ENCODE measurements at places on chromosomes 16 and 17.

DNA sequence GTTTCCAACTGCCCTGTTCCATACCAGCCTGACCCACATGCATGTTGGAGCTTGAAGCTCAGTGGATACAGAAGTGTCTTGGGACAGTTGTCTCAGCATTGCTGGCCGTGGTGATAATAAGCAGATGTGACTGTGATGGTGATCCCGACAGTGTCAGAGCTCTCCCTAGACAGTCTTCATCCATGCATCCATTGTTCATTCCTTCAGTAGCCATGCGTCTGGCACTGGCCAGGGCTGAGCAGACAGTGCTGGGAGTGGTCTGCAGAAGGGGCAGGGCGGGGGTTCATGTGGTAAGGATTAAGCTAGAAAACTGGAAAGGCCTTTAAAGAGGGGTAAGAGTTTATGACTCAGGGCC is 68.1 kb downstream of the GNAO1 start:
- DNase-seq: no peak

GRCh38 chr16:29729116-29729521 is 16.7 kb downstream of the C16orf54 start:
- DNase-seq: no peak

- DNase-seq: no peak
Observed at GRCh38 chr17:34156401-34156740, 98.7 kb upstream of the CCL2 start.

DNA sequence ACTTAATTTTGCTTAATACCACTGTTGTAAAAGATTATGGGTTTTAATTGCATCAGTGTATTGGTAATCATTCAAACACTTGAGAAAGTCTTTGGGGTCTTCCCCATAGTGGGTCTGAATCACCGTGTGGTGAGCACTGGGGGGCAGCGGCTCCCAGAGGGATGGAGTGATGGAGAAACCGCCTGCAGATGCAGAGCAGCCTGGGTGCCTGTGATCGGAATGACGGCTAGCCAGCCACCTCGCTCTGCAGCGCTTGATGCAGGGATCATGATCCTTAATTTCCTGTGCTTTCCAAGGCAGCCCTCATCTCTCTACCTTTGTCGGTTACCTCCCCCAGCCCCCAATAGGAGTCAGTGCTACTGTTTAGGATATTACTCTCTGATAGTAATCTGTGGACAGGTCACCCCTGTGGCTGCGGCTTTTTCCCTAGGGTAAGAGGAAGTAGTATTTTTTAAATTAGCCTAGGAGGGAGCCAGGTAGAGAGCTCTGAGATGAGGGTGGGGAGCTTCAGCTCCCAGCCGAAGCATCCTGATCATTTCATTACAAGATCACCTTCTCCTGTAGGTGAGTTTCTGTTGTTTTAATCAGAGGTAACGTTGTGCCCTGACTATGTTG is 135.6 kb downstream of the MSI2 start:
- DNase-seq: no peak

DNA sequence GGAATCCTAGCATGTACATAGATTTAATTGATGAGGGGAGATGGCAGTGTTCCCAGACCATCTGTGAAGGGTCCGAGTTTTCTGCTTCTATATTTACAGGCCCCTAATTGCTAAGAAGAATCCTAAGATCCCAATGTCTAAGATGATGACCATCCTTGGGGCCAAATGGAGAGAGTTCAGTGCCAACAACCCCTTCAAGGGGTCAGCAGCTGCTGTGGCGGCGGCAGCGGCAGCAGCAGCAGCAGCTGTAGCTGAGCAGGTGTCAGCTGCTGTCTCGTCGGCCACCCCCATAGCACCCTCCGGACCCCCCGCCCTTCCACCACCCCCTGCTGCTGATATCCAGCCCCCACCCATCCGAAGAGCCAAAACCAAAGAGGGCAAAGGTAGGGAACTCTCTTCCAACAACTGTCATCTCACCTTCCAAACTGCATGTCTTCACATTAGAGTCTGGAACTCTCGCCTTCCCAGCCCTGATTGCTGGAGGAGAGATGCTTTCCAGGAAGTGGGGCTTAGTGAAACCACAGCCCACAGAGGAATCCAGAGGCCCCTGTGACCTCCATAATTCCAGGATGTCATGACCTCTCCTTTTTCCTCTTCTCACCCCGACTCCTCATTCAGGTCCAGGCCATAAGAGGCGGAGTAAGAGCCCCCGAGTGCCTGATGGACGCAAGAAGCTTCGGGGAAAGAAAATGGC is 4.7 kb downstream of the CHD3 start:
- DNase-seq: no peak
